NCI-H2107 (cell line): ENCODE measurements at places on chromosomes 1 and 21.

DNA sequence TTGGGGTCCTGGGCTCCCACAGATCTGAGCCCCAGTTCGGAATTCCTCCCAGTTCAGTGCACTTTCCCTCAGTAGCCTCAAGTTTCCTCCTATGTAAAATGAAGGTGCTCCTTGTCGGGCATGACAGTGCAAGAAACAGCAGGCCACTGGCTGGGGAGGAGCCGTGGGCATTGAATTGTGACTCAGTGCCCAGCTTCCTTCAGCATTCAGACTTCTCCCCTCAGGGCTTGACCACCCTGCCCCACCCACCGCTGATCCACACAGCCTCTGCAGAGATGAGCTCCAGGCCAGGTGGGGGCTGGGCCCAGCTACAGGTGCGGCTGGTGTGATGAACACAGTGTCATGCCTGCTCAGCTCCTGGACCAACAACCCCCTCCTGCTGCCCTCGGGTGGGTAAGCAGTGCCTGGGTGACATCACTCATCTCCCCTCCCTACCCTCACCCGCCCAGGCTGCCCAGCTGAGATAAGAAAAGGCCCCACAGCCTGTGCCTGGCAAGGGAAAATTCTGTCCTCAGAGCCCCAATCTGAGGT is 4.9 kb downstream of the MOB3C start:
- DNase-seq, result no peak

GRCh38 chr1:59074598-59074997 is 222.3 kb upstream of the FGGY start:
- no peak for DNase-seq

- no peak for DNase-seq
These were observed 23.1 kb downstream of the GPR137B start for GRCh38 chr1:236165238-236165981.

DNA sequence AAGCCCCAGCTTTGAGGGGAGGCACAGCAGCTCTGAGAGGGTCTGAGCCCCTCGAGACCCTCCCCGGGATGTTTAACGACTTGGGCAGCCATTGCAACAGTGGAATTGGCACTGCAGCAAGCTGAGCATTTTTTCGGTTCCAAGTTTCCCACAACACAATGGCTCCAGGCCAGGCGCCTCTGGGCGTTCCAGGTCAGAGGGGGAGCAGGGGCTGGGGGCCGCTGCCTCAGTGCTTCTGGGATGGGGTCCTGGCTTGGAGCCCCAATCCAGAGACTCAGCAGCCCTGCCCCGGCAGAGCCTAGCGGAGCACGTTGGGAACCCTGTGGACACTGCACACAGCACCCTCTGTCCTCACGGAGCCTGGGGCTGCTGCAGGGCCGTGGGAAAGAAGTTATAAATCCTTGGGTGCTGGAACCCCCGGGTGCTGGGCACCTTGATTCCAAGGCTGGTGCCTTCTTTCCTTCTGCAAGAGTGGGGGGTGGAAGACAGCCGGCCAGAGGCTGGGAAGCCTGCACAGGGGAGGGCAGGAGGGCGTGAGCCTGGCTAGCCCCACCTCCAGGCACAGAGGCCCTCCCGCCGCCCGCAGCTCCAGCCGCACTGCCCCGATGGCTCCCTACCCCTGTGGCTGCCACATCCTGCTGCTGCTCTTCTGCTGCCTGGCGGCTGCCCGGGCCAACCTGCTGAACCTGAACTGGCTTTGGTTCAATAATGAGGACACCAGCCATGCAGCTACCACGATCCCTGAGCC is 50.1 kb downstream of the COL18A1 start:
- no peak for DNase-seq

- DNase-seq, result no peak
These were observed at the start of gene KIRREL1 for GRCh38 chr1:157993147-157993917. Gene KIRREL1 (plus strand): TSS chr1:157993645. CDS start chr1:157993677, 32 bp downstream.

DNA sequence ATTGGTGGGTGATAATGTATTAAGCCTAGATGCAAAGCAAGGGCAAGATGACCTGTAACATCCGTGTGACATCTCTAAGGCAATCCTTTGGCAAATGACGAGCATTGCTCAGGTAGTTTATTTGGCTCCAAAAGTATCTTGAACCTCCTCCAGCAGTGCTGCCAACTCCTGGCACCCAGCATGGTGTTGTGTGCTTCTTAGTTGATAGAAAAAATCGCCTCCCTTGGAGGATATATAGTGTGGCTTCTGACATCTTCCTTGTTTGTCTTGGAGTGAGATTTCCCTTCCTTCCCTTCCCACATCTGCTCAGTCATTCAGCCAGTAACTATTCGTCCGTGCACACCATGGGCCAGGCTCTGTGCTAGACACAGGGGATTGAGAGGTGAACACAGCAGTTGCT is 121.8 kb downstream of the TOMM20 start:
- DNase-seq, result no peak

- DNase-seq, result peak; percentile 34
These were observed 1.2 kb downstream of the ITPKB start for GRCh38 chr1:226737819-226738420.

GRCh38 chr1:185861630-185862029 is 127.4 kb downstream of the HMCN1 start:
- no peak for DNase-seq

DNA sequence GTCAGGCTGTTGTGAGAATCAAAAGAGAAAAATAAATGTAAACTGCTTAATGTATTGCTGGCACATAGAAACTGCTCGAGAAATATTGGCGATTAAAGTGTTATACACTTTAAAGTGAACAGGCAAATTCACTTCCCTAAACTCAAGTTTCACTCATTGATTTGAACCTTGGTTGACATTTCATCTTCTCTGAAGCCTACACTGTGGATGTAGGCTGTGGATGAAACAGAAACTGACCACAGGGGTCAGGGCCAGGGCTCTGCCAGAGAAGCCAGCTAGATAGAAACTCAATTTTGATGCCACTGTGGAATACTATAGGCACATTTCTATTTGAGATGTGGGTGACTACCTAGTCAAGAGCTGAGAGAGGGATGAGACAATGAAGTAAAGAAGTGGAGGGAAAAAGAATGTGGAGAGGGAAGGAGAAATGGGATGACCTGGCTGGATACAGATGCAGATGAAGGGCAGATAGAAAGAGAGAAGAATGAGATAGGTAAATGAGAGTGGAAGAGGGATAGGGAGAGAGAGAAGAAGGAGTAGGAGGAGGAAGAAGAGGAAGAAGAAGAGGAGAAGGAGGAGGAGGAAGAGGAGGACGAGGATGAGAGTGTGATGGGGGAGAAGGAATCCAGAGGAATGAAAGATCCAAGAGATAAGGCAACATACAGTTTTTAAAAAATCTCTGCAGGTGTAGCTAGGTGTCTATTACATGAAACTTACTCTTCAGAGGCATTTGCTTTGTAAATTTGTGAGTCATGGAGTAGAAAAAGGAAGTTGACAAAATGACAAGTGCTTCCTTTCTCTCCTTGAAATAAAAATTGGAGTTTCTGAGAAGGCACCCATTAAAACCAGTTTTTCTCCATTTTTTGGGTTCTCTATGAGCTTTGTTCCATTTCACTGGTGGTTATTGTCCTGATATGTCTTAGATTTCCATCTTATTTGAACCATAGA is 17.4 kb upstream of the CD1D start:
- DNase-seq, result no peak

DNA sequence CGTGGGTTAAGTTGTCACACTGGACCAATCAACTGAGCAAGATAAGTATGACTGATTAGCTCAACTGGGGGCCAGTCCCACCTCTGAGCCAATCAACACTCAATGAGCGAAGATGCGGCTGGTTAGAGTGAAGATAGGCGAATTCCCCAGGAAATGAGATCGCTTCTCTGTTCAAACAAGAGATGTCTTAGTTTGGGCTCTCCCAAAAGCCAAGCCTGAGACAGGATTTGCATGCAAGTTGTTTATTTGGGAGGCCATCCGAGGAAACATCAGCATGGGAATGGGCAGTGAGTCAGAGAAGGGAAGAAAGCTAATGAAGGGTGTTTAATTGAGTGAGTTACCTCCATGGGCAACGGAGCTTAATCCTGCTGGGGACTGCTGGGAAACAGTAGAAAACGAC is 4.9 kb upstream of the GJB5 start:
- DNase-seq, result no peak

GRCh38 chr1:32702599-32703478 is at the start of gene SYNC:
Gene SYNC (minus strand): TSS chr1:32702770. CDS start chr1:32702660, 110 bp downstream.
- DNase-seq, result no peak

DNA sequence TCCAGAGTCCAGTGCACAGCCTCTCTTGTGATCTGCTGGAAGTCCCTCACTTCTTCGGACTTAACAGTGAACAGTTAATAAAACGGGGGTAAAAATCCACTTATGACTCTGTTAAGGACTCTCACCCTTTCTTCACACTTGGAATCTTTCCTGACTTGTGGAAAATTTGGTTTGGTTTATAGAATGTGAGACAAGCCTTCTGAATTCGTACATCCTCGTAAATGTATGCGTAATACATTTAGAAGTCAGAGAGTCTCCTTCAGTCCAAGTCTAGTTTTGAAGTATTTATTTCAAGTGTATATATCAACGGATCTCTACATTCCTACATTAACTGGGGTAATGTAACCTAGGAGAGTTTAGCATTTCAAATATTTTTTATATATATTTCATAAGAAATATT is 270.4 kb downstream of the KCNJ6 start:
- no peak for DNase-seq

- no peak for DNase-seq
These were observed 21.0 kb upstream of the LORICRIN start for GRCh38 chr1:153238527-153238926.

DNA sequence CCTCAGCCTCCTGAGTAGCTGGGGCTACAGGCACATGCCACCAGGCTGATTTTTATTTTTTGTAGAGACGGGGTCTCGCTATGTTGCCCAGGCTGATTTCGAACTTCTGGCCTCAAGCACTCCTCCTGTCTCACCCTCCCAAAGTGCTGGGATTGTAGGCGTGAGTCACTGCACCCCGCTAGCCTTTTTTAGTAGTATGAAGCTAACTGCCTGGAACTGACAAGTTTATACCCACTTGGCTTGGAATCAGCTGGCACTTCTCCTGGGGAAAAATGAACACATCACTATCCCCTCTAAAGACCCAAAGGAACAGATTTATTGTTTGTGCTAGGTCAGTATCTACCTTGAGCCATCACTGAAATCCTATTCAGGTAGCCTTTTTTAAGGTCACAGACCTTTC is 19.0 kb downstream of the TMEM63A start:
- DNase-seq, result no peak

- no peak for DNase-seq
These were observed 37.2 kb downstream of the PTPN14 start for GRCh38 chr1:214514032-214514818.

DNA sequence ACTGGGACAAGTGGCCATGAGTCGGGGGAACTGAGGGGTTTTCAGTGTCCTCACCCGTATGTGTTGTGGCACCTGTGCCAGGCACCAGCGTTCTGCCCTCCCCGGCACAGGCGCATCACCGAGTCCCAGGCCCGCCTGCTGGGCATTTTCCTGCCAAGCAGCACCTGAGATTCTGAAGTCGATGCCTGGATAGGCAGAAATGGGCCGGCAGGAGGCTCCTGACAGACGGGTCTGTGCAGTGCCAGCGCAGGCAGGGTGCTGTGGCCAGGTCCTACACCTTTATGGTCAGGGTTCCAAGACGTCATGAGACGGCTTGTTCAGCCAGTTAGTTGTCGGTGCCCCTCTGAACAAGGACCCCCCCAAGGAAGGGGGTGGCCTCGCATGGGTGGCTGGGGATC is 10.6 kb downstream of the FAAP20 start:
- DNase-seq, result no peak

GRCh38 chr1:87449348-87449963 is 120.8 kb downstream of the LMO4 start:
- DNase-seq, result peak; percentile 7

- DNase-seq, result no peak
These were observed 10.7 kb downstream of the ABCG1 start for GRCh38 chr21:42229676-42230075.

- no peak for DNase-seq
These were observed 52.8 kb downstream of the TNFSF18 start for GRCh38 chr1:172997941-172998361.

- no peak for DNase-seq
These were observed 28.1 kb downstream of the RAP1A start for GRCh38 chr1:111647736-111648135.

DNA sequence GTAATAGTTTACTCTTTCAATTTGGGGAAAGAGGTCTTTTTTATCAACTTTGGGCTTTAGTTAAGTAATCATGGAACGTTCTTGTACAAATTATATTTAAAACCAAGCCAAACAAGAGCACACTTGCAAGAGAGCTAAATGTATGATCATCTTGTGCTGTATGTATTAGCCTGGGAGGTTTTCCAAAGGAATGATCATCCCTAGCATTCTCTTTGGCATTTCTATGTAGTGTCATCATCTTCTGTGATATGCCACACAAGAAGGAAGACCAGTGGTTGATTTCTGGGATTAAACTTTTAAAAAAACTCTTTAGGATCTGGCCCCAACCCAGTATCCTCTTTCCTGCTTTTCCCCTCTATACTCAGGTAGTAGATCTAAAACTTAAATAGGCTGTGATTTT is 38.4 kb upstream of the KCNQ4 start:
- no peak for DNase-seq

DNA sequence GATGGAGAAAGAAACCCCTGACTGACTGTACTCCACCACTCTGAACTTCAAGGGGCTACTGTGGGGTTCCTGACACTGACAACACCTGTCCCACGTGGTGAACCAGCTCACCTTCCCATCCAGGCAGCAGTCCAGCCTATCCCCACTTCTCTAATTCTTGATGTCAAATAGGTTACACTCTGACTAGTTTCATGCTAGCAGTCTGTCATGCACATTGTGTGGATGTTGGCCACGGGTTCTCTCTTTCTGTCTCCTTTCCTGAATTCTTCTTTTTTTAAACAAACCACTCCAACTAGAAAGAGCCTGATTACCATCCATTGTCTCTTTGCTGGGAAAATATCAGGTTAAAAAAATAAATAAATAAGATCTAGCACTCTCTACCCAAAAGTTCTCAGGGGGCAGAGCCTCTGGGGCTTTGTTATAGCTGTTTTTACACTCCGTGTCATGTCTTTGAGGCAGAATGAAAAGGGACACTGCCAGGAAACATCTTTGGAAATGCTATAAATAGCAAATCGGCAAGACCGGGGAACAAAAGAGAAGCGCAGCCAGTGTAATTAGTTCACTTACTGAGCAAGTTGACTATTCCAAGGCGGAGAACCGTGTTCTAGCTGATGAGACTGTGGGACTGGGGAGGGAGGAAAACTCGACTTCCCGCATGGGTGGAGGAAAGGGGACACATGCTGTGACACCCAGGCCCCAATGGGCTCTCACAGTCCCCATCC is 356.1 kb downstream of the OMA1 start:
- DNase-seq, result no peak

- DNase-seq, result no peak
These were observed 125.8 kb upstream of the HOOK1 start for GRCh38 chr1:59688976-59689375.

GRCh38 chr1:25747046-25747719 is 52.8 kb upstream of the SELENON start:
- DNase-seq, result no peak

GRCh38 chr1:212455803-212456528 is 23.2 kb downstream of the NENF start:
- DNase-seq, result peak; percentile 75

- no peak for DNase-seq
These were observed 24.8 kb downstream of the IVNS1ABP start for GRCh38 chr1:185292237-185292636.

- DNase-seq, result no peak
These were observed 97.5 kb downstream of the SPATA46 start for GRCh38 chr1:162279136-162279498.

GRCh38 chr1:46205791-46206190 is 2.7 kb downstream of the LURAP1 start:
- DNase-seq, result no peak

- DNase-seq, result no peak
These were observed 10.0 kb downstream of the ARMH1 start for GRCh38 chr1:44684525-44684924.
